D341Med (cell line): ENCODE measurements at places on chromosomes 2 and 18.

DNA sequence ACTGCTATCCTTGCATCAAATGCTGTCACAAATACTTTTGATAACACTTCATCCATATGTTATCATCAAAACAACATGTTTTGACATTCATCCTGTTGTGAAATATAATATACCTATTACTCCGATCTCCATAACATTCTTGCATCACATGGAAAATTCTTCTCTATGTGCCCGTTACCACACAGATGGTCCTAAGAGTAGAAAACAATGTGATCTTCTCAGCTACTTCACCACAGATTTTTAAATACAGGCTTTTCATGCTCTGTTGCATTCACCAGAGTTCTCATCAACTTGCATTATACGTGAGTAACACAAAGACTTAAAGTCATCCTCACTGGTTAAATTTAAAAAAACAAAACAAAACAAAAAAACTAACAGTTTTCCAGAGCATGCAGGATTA, 1603.3 kb upstream of the ZEB2 start:
- DNase-seq = no peak

GRCh38 chr18:65039578-65039977, 711.2 kb upstream of the CDH7 start:
- no peak for DNase-seq

DNA sequence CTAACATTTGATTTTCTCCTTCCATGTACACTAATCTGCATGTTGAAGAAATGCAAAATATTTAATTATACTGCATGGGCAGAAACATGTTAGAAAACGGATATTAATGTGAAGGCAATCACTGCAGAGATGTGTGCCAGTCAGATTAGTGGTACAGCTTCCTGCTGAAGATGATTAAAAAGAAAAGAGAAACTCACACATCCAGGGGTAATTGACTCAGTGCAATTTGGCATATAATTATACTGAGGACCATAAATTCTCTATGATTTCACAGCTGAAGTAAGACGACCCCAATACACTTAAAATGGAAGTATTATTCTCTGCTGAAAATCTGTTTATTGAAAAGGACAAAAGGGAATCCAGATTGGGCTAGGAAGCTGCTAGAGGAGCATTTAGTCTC, 243.4 kb downstream of the TGIF1 start:
- DNase-seq = no peak

DNA sequence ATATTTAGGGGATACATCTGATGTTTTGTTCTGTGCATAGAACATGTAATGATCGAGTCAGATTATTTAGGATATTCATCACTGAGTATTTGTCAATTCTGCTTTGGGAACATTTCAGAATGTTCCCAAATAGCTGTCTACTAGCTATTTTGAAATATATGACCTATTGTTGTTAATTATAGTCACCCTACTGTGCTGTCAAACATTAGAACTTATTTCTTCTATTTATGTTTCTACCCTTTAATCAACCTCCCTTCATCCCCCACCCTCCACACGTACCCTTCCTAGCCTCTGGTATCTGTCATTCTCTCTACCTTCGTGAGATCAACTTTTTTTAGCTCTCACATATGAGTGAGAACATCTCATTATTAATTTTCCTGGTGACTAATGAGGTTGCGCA, 40.9 kb downstream of the ANKRD12 start:
- DNase-seq = no peak

GRCh38 chr2:223747392-223748042, 89.9 kb downstream of the AP1S3 start:
- DNase-seq = no peak

DNA sequence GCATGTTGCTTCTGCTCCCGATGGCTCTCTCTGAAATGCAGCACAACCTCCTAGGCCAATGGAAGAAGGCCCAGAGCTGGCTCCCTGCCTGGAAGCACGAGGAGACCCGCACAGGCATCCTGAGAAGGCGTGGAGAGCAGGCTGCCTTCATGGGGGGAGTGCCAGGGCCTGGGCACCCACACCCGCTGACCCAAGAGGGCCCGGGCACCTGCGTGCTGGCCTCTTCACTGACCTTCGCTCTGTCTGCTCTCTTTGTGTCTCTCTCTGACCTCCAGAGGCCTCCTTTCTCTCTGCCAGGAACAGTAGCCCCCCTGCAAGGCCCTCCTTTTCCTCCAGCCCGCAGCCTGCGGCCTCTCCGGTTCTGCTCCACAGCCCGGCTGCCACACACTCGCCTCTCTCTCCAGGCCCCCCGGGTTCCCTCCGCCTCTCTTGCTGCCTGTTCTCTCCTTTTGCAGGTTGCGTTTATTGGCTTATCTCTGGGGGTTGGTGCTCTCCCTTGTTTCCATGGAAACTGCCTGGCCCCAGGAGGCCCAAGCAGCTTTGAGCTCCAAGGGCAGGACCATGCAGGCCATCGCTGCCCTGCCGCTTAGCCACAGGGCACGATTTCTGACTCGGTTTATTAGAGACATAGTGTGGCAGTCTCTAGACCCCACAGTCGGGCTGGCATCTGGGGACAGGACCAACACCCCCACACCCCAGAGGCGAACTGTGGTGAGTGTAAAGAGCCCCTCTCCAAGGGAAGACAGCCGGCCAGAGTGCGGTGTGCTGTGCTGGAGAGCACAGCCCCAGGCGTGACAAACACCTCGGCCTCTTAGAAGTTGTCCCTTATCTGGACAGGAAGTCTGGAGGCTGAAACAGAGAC, 1.7 kb downstream of the MZT2B start:
- no peak for DNase-seq

GRCh38 chr18:76445275-76445674, 49.8 kb downstream of the ZNF516 start:
- DNase-seq = no peak

DNA sequence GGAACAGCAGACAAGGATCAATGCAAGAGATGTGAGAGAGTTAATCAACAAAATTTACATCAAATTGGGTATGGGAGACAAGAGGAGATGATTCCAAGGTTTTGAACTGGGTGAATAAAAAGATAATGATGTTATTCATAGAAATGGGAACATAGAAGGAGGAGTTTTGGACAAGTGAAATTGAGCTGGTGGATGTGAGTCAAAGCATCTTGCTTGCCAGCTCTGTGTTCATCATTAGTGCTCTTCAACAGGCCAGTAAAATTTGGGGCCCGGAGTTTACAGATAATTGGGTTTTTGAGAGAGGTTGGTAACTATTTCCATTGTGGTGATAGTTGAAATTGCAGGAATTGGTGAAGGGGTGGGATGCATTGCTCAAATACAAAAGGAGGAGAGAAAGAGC, 69.9 kb upstream of the CAVIN2 start:
- no peak for DNase-seq

DNA sequence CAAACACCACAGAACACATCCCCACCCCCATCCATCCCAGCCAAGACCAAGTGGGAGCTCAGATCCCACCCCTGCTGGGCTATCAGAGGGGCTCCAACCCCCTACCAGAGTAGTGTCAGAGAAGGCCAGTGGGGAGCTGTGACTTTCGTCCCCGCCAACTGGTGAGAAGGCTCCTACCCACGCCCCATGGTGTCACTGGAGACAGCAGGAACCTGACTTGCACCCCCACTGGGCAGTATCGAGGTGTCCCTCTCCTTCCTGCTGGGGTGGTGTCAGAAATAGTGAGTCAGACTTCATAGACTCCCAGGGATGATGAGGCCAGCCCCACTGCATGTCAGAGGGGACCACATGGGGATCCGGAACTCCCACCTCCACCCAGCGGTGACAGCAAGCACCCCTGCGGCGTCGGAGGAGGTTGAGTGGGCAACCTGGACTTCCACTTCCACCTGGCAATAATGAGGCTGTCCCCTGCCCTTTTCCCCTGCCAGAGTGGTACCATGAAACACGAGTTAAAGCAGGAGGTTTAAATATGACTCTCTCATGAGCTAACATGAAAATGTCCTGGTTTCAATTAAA, 106.7 kb downstream of the CTIF start:
- DNase-seq = no peak

- DNase-seq = no peak
Observed at GRCh38 chr2:27804146-27804545, 32.6 kb downstream of the MRPL33 start.

- DNase-seq = peak; percentile 82
Observed at GRCh38 chr2:241217320-241218031, 29.0 kb downstream of the ANO7 start.

- DNase-seq = no peak
Observed at GRCh38 chr2:176391148-176391419, 121.8 kb downstream of the MTX2 start.

DNA sequence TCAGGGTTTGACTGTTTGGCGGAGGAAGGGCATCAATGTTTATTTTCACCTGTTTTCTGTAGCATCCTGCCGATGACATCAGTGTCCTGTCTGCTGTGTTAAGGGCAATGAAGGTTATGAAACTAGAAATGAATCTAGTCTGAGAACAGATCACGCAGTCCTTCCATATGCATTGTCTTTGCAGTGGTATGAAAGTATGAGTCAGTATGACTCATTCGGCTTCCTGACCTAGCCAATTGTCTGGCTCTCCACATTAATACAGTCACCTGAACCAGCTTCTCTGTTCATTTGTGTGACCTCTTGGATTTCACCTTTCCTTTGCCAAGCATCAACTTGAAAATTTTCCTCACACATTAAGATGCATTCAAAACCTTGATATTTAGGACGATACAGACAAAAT, 353.8 kb downstream of the RND3 start:
- DNase-seq = no peak

DNA sequence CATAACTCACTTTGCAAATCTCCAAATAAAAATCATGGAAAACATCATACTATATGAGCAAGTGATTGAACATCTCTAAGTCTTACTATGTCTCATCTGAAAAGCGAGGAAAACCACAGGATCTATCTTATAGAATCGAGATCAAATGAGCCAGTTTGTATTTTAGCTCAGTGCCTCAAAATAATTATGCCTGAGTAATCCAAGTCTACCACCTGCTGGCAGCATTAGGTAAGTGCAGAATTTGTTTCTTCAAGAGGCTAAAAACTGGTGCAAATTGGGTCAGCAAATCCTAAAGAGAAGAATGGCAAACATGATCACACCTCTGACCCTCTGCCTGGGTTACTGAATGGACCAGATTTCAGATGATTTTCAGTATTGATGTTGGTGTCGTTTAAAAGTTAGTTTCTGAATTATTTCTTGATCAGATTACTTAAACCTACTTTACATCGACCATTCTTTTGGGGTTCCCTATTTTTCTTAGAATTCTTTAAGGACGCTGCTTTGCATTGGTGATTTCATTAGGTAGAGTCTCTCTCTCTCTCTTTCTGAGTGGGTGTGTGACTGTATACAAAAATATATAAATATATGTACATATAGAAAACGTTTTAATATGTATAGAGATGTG, 12.7 kb upstream of the FHOD3 start:
- peak; percentile 73 for DNase-seq

- DNase-seq = peak; percentile 72
Observed at GRCh38 chr2:170715062-170715931, at the start of gene SP5. SP5 (plus strand) TSS chr2:170715337; CDS start chr2:170715513, 176 bp downstream.

- no peak for DNase-seq
Observed at GRCh38 chr2:174752403-174753037, 11.8 kb downstream of the CHRNA1 start.

DNA sequence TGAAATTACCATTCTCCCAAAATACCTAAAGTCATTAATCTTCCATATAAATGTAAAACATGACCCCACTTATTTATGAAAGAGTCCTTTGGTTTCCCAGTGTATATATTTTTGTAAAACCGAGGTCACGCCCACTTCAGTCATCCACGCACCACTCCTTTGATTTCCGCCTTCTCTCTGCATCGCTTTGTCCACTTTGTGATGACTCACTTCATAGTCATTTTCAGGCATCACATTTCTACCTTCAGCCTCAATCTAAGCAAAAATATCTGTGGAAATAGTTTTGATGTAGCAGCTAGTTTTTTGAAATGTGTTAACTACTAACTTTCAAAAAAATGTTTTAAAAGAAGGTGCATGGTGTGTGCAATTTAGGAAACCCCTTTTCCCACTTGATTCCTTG, 793.5 kb upstream of the SOX11 start:
- DNase-seq = no peak

GRCh38 chr2:173044686-173045085, 31.0 kb upstream of the MAP3K20 start:
- no peak for DNase-seq

- DNase-seq = no peak
Observed at GRCh38 chr2:205461678-205462665, 220.3 kb upstream of the NRP2 start.

DNA sequence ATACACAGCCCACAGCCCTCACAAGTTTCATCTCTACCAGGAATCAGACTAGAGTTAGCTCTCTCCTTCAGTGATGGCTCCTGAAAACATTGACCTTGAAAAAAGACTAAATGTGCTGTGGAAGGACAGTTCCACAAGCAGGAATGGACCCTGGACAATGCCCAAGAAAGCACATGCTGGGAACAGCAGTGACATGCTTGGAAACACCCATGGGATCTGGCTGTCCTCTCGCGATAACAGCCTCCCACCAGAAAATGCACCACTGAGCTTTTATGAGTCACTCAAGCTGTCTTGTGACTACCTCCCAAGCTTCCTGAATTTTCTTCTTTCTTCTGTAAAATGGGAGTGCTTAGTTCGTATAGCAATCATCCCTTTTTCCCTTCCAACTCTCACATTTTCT, 269.2 kb downstream of the LRATD1 start:
- no peak for DNase-seq

GRCh38 chr2:148812306-148812705, 62.7 kb upstream of the KIF5C start:
- DNase-seq = no peak

- no peak for DNase-seq
Observed at GRCh38 chr2:27735263-27735904, 36.1 kb upstream of the MRPL33 start.

DNA sequence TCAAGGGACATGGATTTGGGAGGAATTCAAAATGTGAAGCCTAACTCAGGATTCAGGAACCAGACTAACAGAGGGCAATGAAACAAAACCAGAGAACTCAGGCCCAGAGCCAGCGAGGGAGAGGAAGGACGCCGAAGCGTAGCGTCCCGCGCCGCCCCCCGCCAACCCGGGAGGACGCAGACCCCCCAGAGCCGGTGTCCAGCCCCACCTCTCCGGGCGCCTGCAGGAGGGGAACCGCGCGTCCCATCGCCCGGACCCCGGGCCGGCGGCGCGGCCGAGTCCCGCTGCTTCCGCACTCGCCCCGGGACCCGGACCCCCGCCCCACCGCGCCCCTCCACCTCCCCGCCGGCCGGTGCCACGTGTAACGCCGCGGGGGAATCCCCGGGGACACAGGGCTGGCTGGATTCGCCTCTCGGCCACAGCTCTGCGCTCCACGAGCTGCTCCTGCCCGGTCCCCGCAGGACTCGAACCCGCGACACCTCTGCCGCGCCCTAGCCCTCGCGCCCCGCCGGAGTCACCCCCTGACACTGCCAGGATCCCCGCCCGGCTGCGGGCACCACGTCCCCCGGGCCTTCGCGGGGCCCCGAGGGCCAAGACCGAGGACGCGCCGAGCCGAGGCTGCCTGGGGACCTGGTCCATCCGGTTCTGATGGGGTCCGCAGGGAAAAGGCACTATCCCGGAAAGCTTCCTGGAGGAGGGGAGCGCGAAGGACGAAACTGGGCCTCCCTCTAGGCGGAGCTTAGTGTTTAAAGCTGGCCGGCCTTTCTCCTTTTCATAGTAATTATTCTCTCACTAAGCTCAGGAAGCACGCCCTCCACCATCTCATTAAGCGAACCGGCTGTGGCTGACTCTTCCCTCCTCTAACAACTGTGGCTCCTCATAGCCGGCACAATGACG, 40.4 kb upstream of the FAM124B start:
- no peak for DNase-seq
